ENCODE measurements at places on chromosomes 4 and X.
A peak's percentile ranks its signal among the peaks of the same experiment; 100 is the strongest.

DNA sequence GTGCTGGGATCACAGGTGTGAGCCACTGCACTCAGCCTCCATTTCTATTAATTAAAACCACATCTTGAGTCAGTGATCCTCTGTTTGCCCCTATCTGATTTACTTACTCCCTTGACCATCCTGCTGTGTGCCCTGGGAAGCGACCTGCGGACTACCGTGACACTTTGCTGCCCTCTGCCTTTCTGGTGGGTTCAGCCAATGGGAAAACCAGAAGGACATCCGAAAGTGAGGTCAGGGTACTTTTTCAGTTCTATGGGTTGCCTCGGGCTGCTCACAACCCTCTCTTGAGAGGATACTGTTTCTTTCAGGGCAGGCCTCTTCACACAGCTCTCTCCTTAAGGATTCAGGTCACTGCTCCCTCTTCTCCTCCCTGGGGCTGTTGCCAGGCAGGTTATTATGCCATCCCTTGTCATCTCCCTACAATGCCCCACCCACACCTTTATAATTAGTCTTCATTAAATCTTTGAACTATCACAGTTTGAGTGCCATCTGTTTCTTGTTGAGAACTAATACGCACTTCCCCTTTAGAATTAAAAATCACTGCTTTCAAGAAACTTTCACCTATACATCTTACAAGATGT is 21.4 kb downstream of the PLAC8 start:
- peaks cover 56% of the 10 kb centered on the region for H3K36me3 ChIP-seq
- H3K27ac ChIP-seq, result peak overlapping the region; percentile 76
- no peak for DNase-seq
- peaks cover 30% of the 10 kb centered on the region for H3K4me1 ChIP-seq
- no peaks in the 10 kb centered on the region for H3K27me3 ChIP-seq

- H3K4me1 ChIP-seq, result no peaks in the 10 kb centered on the region
- no peak overlapping the region for H3K4me3 ChIP-seq
- no peaks in the 10 kb centered on the region for H3K27me3 ChIP-seq
- peaks cover 25% of the 10 kb centered on the region for H3K36me3 ChIP-seq
Measured at GRCh38 chr4:146478009-146478408, 43.7 kb downstream of the SLC10A7 start.

DNA sequence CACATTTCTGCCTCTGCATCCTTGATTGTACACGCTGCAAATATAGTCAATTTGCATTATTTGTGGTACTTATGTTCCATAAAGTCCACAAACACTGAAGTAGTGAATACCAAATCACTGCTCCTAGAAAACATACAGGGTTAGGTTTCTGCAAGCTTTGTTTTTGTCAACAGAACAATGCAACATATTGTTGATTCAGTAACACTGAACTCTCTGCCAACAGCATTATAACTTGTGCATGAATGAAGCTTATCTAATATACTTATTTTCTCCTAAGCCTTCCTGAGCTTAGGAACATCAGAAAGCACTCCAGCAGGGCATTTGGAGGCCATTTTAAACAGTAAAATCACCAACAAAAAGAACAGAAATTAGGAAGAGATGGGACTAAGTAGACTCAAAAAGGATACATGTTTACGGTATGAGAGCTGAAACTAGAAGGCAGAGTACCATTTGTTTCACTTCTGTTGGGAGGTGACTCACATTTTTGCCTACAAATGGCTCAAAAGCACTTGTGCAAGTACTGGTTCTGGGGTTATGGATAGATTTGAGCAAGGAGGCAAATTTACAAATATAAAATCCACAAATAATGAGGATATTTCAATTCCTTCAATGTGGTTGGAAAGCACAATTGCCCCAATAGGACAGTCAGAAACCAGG is 14.1 kb downstream of the COX18 start:
- no peaks in the 10 kb centered on the region for H3K4me1 ChIP-seq
- peaks cover 33% of the 10 kb centered on the region for H3K36me3 ChIP-seq
- DNase-seq, result no peak
- no peak overlapping the region for H3K4me3 ChIP-seq

- H3K27ac ChIP-seq, result no peak overlapping the region
- no peak overlapping the region for H3K4me3 ChIP-seq
- no peaks in the 10 kb centered on the region for H3K36me3 ChIP-seq
- peaks cover 8% of the 10 kb centered on the region for H3K4me1 ChIP-seq
- DNase-seq, result no peak
Measured at GRCh38 chrX:134544135-134544512, 84.2 kb downstream of the HPRT1 start.

- no peak overlapping the region for H3K4me3 ChIP-seq
- H3K36me3 ChIP-seq, result no peaks in the 10 kb centered on the region
- no peaks in the 10 kb centered on the region for H3K4me1 ChIP-seq
- peaks cover under 1% of the 10 kb centered on the region for H3K27me3 ChIP-seq
Measured at GRCh38 chr4:183304538-183304937, 15.5 kb downstream of the CLDN22 start.

- no peak for DNase-seq
- H3K27me3 ChIP-seq, result peaks cover 3% of the 10 kb centered on the region
- peaks cover 4% of the 10 kb centered on the region for H3K4me1 ChIP-seq
- no peaks in the 10 kb centered on the region for H3K36me3 ChIP-seq
Measured at GRCh38 chrX:112857478-112857878, 16.8 kb upstream of the AMOT start.

- no peak overlapping the region for H3K4me3 ChIP-seq
- no peaks in the 10 kb centered on the region for H3K4me1 ChIP-seq
- DNase-seq, result no peak
- no peak overlapping the region for H3K27ac ChIP-seq
Measured at GRCh38 chr4:5030221-5030620, 11.0 kb upstream of the CYTL1 start.
